ENCODE measurements at places on chromosomes 11 and 22.
A peak's percentile ranks its signal among the peaks of the same experiment; 100 is the strongest.

GRCh38 chr11:130718120-130718519, 198.2 kb downstream of the SNX19 start:
- DNase-seq, result no peak

GRCh38 chr22:37317698-37318210, 35.4 kb downstream of the CYTH4 start:
- no peak for DNase-seq

- DNase-seq, result no peak
Observed at GRCh38 chr11:1090600-1091331, 16.1 kb downstream of the MUC2 start.

DNA sequence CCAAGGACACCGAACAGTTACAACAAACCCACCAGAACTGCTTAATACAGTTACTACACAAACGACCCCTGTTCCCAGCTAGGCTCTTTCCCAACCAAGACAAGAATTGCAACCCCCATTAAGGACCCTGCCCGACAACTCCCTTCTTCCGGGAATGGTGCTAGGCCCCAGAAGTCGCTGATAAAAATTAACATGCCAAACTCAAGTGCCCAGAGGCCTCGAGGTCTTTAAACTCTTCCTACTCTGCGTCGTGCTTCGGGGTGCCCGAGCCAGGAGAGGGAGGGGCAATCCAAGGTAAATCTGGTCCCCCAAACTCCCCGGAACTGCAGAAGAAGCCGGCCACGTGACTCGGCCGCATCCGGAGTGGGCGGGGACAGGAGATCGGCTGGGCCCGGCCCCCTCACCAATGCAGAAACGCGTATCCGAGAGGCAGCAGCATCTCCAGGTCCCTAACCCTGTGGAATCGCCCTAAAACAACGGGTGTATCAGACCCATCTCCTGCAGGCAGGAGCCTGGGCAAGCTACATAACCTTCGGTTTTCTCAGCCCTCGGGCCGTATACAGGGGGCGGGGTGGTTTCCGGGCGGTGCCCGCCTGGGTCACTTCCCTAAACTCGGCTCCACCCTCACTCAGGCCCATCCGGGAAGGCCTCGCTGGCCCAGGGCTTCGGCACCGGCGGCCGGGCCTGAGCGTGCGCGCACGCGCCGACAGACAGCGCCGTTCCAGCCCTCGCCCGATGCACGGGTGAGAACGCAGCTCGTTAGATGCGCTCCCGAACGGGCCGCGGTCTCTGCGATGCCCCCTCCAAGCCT, 1.1 kb downstream of the CFL1 start:
- DNase-seq, result peak; percentile 72

DNA sequence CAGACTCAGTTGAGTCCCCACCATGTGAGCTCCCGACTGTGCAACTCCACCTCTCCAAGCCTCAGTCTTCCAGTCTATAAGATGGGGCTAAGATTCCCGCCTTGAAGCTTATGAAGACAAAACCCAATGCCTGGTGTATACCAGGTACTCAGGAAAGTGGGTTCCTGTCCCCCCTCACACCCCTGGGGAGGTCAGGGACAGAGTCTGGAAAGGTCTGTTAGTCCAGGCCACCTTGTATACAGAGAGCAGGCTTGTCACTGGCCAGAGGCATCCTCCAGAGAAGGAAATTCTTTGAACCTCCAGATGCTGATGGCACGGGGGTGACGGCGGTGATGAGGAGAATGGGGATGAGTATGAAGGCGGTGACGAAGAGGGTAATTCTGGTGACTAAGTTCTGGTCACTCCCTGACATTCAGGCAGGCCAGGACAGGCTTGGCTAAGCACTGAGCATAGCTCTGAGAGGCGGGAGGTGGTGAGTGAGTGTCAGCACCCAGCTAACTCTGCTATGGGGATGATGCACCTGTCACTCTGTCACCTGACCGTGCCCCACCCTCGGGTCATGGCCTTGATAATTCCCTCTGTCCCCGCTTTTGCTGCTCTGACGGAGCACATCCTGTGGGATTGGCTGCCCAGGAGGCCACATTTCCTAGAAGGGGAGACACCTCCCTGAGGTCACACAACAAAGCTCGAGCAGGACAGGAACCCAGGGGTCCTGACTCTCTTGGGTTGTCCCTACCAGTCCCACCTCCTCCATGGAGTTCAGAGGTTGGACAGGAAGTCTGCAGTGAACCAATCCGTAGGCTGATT, 30.9 kb upstream of the CSNK1E start:
- no peak for DNase-seq

DNA sequence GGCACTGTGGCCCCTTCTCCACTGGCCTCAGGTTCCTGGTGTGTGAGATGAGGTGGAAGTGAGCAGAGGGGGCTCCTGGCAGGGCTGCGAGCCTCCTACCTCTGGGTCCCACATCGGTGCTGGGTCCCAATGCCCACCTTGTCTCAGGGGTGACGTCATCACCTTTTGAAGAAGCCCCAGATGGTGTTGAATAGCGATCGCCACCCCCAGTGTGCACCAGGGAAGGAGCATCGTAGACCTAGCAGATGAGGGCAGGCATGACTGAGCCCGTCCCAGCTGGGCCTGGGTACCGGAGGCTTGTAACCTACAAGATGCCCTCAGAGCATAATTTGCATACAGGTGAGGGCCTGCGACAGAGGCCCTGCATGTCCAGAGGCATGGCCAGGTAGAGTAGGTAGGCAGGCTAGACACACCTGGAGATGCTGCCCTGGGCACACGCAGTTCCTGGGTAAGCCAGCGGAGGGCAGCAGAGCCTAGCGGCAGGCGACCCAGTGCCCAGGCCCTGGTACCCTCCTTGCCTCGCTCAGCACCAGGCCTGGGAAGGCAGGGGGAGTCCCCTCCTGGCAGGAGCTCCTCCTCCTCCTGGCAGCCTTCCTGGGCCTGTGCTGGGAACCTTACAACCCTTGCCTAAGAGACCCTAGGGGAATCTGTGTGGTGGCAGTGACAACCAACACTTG, 52.5 kb downstream of the TPCN2 start:
- peak; percentile 40 for DNase-seq

- no peak for DNase-seq
Observed at GRCh38 chr11:69106031-69106811, 49.5 kb upstream of the SMIM38 start.

- no peak for DNase-seq
Observed at GRCh38 chr11:21133722-21134121, 464.3 kb downstream of the NELL1 start.

- no peak for DNase-seq
Observed at GRCh38 chr11:17020831-17021230, 6.6 kb upstream of the PLEKHA7 start.

DNA sequence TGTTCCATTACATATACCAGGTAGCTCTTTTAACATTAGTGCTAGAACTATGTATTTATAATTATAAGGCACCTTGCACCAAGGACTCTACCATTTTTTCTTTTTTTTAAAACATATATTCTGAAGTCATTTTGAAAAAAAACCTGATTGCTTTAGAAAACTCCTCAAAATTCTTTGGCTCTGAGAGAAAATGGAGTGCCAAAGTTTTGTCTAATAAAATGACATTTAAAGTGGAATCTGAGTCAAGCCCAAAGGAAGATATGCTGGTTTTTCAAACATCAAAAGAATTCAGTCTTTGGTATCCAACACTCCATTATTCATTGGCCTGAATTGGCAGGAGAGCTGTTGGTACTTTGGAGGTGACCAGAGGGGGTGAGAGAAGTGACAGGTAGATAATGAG, 116.5 kb downstream of the ME3 start:
- no peak for DNase-seq

DNA sequence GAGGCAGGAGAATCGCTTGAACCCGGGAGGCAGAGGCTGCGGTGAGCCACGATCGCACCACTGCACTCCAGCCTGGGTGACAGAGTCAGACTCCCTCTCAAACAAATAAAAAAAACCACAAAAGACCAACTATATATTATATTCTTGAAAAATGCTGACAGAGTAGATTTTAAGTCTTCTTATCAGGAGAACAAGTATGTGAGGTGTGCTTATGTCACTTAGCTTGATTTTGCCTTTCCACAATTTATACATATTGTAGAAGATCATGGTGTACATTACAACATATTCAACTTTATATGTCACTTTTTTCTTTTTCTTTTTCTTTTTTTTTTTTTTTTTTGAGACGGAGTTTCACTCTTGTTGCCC, 24.1 kb upstream of the CARS1 start:
- DNase-seq, result no peak

- DNase-seq, result no peak
Observed at GRCh38 chr11:76096552-76096951, 109.8 kb downstream of the WNT11 start.

GRCh38 chr11:70212227-70212811, 9.2 kb downstream of the FADD start:
- DNase-seq, result no peak

GRCh38 chr11:117385471-117385870, 57.8 kb downstream of the CEP164 start:
- DNase-seq, result no peak

DNA sequence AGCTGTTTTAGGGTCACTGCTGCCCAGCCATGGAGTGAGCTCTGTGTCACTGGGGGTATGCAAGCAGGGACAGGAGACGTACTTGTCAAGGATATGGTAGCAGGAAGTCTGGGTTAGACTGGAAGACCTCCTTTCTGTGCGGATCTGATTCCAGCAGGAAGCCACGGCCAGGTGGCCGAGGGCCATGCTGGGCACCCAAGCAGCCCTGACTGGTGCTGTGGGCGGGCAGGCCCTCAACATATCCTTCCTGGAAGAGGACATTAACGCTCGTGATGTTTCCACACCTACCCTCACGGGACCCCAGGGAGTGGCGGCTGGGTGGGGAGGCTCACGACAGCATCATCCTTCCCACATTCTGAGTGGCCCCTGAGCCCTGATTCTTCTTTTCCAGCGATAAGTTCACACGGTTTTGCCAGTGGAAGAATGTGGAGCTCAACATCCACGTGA, 8.7 kb upstream of the ANKRD13D start:
- no peak for DNase-seq

- no peak for DNase-seq
Observed at GRCh38 chr11:15645201-15645600, 530.5 kb downstream of the INSC start.

- DNase-seq, result no peak
Observed at GRCh38 chr11:117986981-117987574, 884 bp downstream of the IL10RA start.

DNA sequence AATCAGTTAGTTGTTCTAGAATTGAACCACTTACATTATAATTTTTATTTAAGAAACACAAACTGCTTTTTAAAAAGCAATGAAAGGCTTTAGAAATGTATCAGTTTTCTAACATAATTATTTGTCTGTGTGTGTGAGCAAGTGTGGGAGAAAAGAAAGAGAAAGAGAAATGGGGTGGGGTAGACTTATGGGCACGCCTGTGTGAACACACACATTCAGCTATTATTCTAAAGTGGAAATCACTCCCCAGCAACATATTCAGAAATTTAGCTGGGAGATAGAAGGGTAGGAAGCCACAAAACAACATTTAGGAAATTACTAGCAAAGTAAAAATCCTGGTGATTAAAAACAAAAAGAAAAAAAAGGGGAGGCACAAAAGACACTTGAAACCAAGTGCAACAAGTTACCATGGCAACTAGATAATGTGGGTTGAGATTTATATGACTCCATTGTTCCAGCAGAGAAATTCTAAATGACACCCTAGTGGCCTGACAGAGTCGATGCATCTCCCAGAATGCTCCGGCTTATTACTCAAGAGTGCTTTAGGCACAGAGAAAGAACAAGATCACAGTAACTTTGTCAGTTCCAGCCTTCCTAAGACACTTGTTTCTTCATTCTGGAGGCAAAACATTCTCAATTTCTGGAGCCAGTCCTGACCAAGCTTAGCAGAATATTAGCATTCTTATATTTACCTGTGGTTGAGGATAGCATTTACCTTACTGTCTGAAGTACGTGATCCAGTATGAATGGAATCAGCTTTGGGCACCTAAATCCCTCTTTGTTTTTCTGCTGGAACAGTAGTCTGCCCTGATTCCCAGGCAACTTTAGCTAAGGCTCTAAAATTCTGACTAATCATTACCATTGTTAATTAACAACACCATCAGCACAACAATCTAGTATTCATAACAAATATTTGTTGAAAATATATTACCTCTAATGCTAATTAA, 444.4 kb downstream of the DLG2 start:
- DNase-seq, result no peak

DNA sequence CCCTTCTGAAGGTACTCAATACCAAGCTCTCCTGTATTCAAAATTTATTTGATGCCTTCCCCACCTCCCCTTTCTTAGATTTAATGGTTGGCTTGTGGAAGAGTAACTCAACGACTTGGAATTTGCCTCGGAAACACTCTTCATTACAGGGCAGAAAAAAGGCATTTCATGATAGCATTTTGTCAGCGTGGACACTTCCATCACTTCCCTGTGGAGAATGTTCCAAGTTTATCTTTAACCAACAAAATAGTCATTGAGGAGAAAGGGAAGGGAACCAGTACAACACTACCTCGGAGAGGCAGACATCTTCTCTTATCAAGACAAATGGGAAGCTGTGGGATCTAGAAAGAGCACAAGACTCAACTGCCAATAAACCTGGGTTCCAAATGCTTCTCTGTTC, 177.2 kb upstream of the MTMR2 start:
- no peak for DNase-seq

- no peak for DNase-seq
Observed at GRCh38 chr11:12121011-12121410, 10.6 kb downstream of the MICAL2 start.

DNA sequence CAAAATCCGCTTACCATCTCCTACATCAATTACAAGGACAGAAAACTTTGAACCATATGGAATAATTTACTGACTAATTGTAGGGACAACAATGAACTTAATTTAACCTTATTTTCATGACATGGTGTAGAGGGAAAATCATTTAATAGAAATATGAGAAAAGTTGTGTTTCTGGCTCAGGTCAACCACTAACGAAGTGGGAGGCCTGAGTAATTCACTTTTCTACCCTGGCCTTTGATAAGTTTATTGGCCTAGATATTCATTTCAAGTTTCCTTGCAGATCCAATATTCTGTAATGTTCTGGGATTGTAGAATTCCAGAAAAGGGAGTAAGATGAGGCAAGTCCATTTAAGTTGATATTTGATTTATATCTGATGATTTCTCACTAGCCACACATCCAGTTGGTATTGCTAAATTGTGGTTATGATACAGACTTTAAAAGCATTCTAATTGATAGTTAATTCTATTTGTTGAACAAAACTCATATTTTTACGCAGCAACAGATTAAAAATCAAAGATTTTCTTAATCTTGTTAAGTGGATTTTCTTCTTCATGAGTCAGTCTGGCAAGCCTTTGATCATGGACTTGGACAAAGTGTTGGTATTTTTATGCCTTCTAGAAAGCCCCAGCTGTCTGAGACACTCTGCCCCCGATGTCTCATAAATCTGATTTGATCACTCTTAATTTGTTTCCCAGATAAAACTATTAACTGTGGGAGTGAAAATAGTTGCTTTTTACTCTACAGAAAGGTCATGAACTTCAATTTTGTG, 336.5 kb downstream of the TMEM135 start:
- DNase-seq, result no peak

- no peak for DNase-seq
Observed at GRCh38 chr11:87425391-87425790, 387.7 kb downstream of the TMEM135 start.

DNA sequence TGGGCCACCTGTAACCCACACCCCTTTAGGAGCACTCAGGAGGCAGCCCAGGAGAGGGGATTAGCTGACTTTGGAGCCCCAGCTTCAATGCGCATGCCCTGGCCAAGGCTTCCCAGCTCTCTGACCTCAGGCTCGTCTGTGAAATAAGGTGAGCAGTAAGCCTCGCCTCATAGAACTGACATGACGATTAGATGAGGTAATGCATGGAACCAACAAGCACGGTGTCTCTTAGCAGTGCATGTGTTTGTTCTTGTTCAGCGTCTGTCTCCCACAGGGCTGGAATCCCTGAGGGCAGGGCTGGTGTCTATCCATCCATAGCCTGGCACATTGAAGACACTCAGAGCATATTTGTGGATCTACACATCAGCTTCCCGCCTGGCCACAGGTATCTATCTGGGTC, 415.4 kb downstream of the MN1 start:
- DNase-seq, result no peak

Data from stimulated activated CD8-positive, alpha-beta memory T cell treated with anti-CD3 and anti-CD28 coated beads, Interleukin-4, amount 100 ng/mL, for 4 hours (primary cell).